ENCODE measurements at places on chromosomes 3 and 15. TPM values are rescaled to one million over a fixed set of nuclear protein-coding genes. Genes with fewer than 3 reads are reported as not detected.

DNA sequence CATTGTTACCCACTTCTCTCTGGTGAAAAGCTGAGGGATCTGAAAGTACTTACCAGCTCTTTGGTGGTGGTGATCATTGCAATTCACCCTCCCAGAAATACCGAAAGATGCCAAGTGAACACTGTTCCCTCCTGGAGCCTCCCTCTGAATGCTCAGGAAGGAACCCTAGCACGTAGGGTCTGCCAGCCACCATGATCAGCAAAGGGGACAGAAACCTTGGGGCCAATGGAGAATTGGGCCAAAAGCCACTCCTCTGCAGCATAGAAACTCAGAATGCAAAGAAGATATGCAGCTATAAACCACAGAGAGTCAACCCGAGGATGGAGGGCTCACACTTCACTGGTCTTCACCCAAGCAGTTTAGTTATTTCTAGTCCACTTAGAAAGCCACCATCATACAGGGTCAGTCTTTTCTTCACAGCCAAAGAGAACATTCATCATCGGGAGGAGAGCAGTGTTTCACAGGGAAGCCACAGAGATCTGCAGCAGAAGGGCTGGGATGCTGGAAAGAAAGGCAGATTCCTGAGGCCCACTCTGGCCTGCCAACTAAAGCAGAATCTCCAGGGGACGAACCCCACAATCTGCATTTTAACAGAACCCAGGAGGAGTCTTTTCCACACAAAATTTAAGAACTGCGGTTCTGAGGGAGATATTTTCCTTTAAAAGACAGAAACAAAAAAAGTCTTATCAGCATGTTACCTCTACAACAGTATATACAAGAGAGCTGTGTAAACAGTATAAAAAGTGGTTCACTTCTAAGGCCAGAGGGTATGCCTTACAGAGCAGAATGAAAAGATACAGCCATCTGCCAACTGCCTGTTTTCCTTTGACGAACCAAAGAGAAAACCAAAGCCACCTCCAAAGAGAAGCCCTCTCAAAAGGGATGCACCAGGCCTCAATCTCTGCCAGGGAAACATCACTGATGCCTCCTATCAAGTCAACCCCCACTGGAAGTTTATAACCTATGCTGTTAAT, 11.3 kb downstream of the TBC1D2B start:
- no peak for DNase-seq

- no peak for DNase-seq
These were observed 919.0 kb upstream of the ALCAM start for GRCh38 chr3:104447681-104448080.

DNA sequence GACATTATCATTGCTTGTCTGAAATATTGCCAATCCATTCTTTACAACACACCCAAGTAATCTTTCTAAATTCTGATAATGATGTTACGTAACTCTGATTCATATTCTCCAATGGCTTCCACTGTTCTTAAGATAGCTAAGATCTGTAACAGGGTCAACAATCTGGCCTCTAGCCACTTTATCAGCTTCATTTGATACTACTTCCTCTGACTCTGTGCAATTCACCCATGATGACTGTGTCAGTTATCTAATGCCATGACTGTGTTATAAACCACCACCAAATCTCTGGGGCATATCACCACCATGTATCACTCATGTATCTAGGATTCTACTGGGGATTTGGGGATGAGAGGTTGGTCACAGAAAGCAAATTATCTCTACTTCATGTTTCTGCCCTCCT, 44.0 kb downstream of the CD200 start:
- DNase-seq: no peak

- no peak for DNase-seq
These were observed 193.3 kb upstream of the PROK2 start for GRCh38 chr3:71978150-71978721.

DNA sequence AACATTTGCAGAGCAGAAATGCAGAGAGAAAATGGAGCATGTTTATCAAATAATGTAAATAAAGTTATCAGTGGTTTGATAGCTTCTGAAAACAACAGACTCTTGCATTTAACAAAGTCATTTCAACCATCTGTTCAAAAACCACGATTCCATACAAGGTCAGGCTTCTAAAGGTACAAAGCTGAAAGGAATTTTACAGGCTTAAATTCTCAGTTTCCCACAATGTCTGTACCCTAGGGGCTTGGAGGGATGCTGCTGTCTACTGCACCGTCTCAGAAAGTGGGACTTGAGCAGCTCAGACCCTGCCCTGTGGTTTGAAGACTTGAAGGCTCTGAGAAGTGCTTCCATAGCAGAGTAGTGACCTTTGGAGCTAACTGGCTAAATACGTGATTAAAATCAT, 30.4 kb upstream of the TM4SF1 start:
- DNase-seq: no peak

DNA sequence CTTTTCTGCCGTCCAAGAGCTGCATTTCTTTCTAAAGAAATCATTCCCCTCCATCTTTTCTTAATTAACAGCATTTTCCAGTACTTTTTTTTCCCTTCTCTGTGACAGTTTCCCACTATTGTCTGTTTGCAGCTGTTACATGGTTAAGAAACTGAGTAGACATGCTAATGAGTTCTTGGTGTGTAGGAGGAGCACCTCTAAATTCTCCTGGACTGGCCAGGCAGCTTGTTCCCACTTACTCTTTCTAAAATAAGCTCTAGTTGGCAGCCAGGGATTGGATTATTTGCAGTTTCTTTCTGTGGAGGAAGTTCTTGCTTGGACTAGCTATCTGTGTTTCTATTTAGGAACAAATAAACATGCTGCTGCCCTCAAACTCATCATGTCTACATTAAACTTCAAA, 235.1 kb upstream of the GAP43 start:
- DNase-seq: no peak

- no peak for DNase-seq
These were observed 832 bp upstream of the CACNA1D start for GRCh38 chr3:53493595-53493962.

DNA sequence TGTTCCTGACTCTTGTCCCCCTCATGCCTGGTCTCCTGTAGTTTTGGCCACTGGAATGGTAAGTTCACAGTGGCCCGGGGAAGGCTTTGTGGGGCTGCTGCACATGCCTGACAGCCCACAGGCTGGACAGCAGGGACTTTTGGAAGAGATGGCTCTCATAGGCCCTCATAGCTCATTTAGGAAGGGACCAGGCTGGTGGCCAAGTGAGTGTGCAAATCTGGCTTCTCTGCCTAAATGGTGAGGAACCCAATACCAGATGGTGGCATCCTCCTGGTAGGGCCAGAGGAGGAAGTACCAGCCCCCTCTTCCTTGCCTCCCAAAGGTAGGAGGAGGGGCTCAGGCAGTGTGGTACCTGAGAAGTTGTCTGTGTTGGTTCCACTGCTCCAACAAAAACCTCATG, 25.6 kb downstream of the ALPK3 start:
- DNase-seq: no peak

DNA sequence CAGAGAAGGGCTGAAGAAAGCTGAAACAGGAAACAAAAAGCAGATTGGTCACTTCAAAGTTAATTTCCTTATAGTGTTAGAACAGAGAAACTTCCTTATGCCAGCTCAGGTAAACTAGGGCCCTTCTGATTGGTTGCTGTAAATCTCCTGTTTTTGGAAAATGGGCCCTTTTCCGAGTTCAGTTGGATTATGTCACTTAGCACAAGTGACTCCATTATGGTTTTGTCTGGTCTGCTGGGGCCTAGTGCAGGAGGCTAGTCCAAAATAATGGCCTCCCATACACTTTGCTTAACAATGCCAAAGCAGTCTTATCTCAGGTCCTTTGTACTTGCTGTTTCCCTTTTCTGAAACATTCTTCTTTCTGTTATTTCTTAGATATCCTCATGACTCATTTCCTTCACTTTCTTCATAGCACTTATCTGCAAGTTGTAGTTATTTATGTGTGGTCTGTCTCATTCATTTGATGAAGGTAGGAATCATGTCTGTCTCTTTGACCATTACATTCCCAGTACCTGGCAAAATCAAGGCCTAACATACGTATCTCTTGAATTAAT, 7.7 kb upstream of the DCP1A start:
- no peak for DNase-seq

- DNase-seq: no peak
These were observed 80.8 kb downstream of the SMAD3 start for GRCh38 chr15:67146234-67146633.

GRCh38 chr3:13161021-13161759, 88.0 kb upstream of the IQSEC1 start:
- no peak for DNase-seq

GRCh38 chr15:33788906-33789540, 179.3 kb upstream of the CHRM5 start:
- DNase-seq: no peak

- no peak for DNase-seq
These were observed 26.3 kb upstream of the MTHFS start for GRCh38 chr15:79923079-79923514.

DNA sequence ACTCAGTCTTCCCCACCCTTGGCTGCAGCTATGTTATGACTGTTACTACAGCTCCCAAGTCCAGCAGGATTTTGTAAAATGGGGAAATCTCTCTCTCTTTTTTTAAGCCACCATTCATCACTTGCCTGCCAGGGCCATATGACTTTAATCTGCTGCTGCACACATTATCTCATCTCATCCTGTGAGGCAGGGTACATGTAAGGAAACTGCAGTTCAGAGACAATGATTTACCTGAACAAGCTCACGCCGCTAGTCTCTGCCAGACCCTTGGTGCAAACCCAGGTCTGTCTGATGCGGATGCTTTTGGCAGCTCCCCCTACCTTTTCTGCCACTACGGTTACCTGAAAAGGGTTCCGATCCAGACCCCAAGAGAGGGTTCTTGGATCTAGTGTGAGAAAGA, 78.3 kb downstream of the CHRNA7 start:
- no peak for DNase-seq

- no peak for DNase-seq
These were observed 15.4 kb downstream of the WNT5A start for GRCh38 chr3:55471522-55472280.

GRCh38 chr15:56205061-56205876, 38.4 kb downstream of the RFX7 start:
- no peak for DNase-seq

DNA sequence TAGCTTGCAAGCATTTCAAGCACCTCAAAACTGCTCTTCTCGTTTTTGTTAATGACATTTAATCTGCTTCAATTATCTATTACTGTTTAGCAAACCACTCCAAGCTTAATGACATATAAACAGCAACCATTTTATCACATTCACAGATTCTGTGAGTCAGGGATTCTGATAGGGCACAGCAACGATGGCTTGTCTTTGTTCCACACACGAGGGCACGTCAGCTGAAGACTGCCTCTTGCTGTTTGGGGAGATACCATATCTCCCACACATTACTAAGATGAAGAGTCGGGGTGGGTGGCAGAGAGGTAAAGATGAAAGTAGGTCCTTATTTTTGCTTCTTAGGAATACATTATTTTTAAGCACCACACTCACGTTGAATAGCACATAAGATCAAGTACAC, 19.3 kb downstream of the CPOX start:
- DNase-seq: no peak

DNA sequence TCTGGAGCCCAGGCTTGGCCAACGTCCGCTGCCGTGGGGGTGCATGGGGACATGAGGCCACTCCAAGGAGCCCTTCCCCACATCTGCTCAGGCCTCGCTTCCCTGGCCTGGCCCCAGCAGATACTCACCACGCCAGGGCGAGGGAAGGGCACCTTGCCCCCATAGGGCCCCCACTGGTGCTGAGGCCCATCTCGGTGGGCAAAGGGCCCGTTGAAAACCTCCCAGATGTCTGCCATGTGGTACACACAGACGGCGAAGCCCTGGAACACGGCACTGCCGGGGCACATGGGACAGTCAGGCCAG, 4.7 kb downstream of the SEMA3G start:
- no peak for DNase-seq

DNA sequence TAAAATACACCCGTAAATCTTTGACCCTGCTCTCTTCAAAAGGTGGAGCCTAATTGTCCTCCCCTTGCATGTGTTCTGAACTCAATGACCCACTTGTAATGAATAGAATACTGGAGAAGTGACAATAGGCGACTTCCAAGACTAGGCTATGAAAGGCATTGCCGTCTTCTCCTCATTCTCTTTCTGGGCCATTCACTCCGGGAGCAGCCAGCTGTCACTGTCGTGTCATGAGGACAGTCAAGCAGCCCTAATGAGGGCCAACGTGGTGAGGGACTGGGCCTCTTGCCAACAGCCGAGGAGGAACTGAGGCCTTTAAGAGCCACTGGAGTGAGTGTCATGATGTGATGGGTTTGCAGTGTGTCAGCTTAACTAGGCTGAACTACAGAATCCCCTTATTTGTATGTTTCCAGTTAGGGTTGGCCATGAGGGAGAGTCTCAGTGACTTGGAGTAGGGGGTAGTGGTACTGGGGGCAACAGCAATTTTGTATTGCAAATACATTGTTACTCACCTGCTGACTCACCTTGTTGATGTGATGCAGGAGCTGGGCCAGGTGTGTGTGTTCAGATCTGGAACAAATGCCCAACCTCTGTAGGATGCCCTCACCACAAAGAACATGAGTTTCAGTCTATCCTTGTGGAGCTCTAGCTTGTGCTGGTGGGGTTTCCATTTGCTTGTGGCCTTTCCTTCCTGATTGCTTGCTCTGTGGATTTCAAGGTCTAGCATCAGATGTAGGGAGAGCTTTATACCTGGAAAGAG, 188.5 kb upstream of the PROK2 start:
- no peak for DNase-seq

DNA sequence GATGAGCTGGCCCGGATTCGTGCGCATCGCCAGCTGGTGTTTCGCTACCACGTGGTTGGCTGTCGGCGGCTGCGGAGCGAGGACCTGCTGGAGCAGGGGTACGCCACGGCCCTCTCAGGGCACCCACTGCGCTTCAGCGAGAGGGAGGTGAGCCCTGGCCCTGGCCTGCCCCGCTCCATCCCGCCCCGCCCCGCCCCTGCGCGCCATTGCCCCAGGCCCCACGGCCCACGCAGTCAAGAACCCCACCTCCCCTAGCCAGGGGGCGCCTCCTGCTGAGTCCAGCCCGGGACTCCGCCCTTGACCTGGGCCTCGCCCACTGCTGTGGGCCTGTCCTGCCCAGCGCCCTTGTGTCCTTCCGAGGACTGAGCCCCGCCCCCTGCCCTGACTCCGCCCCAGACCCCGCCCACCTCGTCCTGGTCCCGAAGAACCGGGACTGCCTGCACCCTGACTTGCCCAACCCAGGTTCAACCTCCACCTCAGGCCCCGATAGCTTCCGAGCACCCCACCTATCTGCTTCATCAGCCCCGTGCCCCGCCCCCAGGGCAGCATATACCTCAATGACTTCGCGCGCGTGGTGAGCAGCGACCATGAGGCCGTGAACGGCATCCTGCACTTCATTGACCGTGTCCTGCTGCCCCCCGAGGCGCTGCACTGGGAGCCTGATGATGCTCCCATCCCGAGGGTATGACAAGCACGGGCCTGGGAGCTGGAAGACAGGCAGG, 14.8 kb downstream of the NT5DC2 start:
- DNase-seq: no peak

The CAMKV gene
- polyA plus RNA-seq: not detected

The SLC28A1 gene
- not detected for polyA plus RNA-seq

The TRIM71 gene
- not detected for polyA plus RNA-seq

The CLRN1 gene
- polyA plus RNA-seq: not detected

The TEX55 gene
- not detected for polyA plus RNA-seq

The ACTRT3 gene
- 0.13 TPM for polyA plus RNA-seq

The SERPINI2 gene
- polyA plus RNA-seq: not detected

The CP gene
- not detected for polyA plus RNA-seq

The CIB2 gene
- 2.5 TPM for polyA plus RNA-seq

The LTF gene
- not detected for polyA plus RNA-seq

The CD96 gene
- polyA plus RNA-seq: 291 TPM
